ENCODE measurements at places on chromosomes 2 and 18.

DNA sequence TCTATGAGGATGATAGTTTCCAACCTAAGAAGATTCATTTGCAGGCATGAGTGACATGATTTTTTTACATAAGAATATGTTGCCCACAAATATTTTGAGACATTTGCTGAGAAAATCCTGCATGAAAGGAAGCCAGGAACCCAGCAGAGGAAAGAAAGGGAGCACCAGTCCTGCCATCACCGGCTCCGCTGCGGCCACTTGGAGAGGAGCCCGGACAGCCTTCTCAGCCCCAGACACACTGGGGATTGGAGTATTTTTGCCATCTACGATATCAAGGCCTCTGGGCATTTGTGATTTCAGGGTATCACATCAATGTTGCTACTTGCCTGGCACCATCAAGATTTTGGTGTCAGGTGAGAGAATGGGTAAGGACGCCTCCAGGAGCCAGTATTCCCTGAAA is 228.3 kb downstream of the PTGR3 start:
- ATAC-seq = no peak

GRCh38 chr2:157269922-157270321 is 12.4 kb downstream of the GALNT5 start:
- ATAC-seq = no peak

GRCh38 chr2:85248773-85249509 is 78.8 kb downstream of the TGOLN2 start:
- no peak for ATAC-seq

- ATAC-seq = no peak
These were observed 586.7 kb downstream of the CCDC85A start for GRCh38 chr2:56770490-56770889.

DNA sequence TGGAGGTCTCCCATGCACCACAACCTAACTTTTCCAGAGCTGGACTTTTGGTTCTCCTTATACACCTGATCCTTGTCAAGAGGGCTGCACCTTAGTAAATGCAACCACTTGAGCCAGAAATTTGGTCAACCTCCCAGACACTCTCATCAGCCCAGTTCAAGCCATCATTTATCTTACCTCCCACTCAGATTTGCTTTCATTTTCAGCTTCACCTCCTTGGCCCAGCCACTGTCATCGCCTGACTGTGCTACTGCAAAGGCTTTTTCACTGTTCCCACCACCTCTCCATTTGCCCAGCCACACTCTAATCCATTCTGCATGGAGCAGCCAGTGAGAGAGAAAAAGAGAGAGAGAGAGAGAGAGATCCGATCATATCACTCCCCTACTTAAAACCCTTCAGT is 112.4 kb upstream of the DDX18 start:
- ATAC-seq = no peak

DNA sequence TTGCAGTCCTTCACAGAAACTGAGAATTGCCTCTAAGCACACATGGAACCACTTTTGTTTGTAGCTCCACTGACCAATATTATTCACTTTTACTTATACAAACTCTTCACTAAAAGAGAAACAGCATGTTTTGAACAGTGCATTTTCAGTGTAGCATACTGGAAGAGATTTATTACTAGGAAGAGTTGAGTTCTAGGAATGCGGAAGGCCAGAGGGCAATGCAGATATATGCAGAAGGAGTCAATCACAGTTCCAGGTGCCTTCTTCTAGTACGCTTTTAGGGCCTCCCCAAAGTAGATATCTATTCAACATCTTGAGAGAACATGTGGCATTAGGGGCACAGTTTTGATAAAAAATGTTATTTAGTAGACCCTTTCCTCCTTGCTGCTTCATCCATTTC is 1654.0 kb upstream of the ZEB2 start:
- peak; percentile 54 for ATAC-seq

GRCh38 chr2:130819226-130819607 is 17.5 kb upstream of the ARHGEF4 start:
- ATAC-seq = no peak

DNA sequence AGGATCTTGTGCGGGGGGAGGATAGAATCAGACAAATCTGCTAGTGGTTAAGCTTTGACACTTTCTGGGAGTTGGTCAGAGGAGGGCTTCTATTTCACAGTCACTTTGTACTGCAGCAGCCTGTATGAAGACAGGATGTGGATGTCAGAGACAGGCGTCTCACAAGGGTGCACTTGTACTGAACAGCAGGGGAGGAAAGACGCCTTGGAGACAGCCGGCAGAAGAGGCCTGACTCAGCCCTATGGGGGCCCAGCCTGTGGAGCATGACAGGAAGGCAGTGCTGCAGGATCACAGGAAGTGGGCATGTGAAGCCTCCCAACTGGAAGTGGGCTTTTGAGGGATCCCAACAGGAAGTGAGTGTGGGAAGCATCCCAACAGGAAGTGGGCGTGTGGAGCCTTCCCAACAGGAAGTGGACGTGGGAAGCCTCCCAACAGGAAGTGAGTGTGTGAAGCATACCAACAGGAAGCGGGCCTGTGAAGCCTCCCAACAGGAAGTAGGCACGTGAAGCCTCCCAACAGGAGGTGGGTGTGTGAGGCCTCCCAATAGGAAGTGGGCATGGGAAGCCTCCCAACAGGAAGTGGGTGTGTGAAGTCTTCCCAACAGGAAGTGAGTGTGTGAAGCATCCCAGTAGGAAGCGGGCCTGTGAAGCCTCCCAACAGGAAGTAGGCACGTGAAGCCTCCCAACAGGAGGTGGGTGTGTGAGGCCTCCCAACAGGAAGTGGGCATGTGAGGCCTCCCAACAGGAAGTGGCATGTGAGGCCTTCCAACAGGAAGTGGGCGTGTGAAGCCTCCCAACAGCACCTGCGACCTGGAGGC is 212.3 kb downstream of the SNTG2 start:
- no peak for ATAC-seq

GRCh38 chr18:44497311-44497710 is 183.4 kb upstream of the SETBP1 start:
- ATAC-seq = no peak

GRCh38 chr18:50734886-50735285 is 84.9 kb downstream of the MRO start:
- no peak for ATAC-seq

DNA sequence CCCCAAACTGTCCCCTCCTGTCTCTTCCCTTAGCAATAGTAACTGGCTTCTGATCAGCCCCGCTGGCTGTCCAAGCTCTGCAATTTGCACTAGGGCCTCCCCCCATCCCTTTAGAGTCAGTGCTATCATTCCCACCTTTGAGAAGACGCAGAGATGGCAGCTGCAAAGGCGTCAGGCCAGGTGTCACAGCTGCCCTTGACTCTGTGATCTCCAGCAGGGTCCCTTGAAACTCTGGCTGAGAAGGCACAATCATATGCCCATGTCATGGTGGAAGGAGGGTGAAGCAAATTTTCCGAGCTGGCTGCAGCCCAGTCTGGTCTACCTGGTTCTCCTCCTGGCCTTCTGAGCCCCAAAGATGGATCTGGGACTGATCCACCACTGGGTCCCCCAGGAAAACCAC is 49.2 kb upstream of the TEX51 start:
- no peak for ATAC-seq

GRCh38 chr2:155852156-155852555 is 480.4 kb downstream of the NR4A2 start:
- ATAC-seq = no peak

DNA sequence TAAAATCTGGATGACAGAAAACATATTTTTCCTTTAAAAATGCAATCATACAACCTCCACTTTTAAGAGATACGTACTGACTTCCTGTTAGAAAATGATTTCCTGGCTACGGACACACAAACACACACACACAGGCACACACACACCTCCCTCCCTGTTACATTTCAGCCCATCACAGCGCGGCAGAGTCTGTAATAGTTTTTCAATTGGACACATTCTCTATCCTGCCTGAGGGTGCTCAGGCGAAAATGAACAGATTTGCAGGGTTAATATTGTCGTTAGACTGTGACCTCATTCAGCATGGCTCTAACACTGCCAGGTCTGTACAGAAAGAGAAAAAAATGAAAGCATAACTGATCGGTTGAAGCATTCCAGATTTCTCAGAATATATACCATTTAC is 45.0 kb downstream of the KCTD1 start:
- peak; percentile 63 for ATAC-seq

All from motor neuron (in vitro differentiated cells).